ENCODE measurements at places on chromosomes 2 and 18.

- DNase-seq, result no peak
Observed at GRCh38 chr2:119688616-119689015, 9.6 kb downstream of the TMEM177 start.

DNA sequence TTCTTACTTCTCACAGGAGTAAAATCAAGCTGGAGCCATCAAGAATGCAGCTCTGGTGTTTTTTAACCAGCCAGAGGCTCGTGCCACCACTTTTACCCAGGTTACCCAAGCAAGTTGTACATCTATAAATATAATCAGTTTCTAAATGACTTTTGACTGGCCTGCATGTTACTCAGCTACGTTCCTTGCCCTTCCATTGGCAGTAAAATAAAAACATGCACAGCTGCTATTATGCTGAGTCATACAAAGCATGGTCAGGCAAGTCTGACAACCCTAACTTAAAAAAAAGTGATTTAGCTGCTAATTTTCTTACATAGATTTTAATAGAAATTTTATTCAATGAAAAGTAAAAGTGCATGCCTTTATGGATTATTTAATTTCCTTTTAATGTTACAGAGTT, 111.7 kb upstream of the CSRNP3 start:
- no peak for DNase-seq

DNA sequence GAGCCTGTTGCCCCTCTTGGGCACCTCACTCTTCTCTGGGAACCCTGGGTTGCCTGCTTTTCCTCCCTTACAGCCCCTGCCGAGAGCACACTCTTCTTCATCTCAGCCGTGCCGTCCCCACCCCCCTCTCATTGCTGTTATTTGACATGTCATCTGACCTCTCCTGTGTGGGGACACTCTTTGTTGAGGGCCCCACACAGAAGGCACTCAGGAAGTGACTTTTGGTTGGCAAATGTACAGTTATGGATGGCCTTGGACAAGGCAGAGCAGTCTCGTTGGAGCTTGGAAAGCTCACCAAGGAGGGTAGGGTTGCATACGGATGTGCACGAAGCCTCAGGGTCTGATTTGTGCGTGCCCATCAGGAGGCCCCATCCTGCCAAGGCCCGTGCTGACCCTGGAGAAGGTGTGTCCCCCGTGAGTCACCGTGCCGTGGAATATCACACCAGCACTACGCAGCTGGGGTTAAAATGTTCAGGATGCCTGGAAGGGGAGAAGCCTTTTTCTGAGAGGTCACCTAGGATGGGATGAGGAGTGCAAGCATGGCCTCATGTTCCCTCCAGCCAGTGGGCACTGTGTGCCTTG, 93.9 kb downstream of the CTIF start:
- no peak for DNase-seq

DNA sequence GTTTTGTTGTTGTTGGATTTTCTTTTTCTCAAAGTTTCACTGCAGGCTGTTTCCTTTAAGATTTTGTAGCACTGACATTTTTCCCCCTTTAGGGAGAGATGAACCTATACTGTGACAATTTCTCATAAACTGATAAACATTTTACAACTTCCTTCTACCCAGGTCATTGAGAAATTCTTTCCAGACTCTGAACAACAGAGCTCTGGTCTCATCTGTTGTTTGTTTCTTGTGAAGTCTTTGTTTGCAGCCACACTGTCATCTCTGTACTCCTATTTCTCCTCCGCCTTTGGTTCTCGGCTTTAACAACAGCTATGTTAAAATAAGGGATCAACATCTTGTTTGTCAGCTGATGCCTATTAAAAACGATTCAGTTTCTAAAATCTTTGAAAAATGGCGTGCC, 167.6 kb downstream of the VWC2L start:
- no peak for DNase-seq

GRCh38 chr2:83103613-83104012, 1355.5 kb downstream of the SUCLG1 start:
- no peak for DNase-seq

DNA sequence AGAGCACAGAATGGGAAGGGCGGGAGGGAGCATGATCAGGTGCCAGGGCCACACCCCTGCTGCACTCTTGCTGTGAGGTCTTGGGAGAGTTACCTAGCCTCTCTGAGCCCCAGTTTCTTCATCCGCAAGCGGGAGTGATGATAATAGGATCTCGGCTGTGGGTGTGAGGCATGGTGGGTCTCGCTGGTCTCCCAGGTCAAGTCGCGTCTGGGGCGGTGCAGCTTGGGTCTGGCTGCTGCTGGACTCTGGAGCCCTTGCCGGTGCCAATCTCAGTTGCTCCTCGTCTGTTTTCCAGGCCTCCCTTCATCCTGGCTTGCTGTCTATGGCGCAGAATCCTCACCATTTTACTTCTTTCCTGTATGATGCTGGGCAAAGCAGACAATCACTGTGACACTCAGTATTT, 130.3 kb upstream of the RAB12 start:
- no peak for DNase-seq

DNA sequence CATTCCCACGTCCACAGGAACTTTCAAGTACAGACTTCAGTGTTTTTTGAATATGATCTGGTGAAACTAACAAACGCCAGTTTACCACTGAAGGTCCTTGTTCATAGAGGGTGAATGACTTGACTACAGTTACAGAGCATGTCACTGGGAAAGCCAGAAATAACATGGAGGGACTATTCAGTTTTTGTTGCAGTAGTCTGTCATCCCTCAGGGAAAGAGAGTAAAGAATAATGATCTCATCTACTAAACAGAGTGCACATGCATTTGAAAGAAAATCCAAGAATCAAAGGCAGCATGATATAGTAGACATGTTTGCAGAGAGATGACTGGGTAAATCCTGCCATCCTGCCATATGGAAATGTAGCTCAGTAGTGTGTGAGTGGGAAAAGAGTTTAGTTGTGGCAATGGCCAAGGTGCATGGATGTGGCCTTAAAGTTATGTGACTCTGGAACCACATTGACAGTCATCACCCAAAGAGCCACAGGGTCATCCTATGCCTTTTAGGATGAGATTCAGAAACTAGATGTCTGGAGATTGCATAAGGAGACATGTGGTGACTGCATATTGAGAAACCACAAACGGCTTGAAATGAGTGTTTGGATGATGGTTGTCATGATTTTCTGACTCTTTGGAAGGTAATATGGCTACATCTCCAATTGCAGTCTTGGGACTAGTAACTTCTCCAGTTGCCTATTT, 125.3 kb upstream of the ZEB2 start:
- DNase-seq, result no peak

- DNase-seq, result no peak
Observed at GRCh38 chr2:216949700-216950413, 90.0 kb upstream of the TNP1 start.

DNA sequence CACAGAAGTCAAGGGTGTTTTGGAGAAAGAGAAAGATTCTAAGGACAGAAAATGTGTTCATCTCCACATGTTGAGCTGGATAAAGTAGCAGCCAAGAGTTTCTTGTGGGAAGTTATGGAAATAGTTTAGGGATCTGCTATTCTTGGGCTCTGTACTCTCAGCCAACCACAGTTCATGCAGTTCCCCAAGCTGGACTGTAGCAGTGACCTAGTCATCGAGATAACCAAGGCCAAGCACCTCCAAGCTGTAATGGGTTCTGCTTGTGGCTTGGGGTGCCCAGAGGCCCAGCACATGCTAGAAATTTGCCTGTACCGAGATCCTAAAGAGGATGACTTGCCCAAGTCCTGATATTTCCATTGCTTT, 91.9 kb upstream of the RASGRP3 start:
- no peak for DNase-seq

DNA sequence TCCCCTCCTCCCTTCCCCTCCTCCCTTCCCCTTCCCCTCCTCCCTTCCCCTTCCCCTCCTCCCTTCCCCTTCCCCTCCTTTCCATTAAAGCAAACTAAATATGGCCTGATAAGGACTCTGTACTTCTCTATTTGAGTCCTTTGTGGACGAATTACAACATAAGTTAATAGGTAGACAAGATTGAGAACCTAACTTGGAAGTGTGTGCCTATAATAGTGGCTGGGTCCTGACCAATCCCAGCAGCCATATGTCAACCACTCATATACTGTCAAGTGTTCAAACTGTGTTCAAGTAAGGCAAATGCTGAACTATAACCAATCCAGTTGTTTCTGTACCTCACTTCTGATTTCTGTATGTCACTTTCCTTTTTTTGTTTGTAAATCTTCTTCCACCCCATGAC, 97.1 kb upstream of the RBMS1 start:
- DNase-seq, result no peak

DNA sequence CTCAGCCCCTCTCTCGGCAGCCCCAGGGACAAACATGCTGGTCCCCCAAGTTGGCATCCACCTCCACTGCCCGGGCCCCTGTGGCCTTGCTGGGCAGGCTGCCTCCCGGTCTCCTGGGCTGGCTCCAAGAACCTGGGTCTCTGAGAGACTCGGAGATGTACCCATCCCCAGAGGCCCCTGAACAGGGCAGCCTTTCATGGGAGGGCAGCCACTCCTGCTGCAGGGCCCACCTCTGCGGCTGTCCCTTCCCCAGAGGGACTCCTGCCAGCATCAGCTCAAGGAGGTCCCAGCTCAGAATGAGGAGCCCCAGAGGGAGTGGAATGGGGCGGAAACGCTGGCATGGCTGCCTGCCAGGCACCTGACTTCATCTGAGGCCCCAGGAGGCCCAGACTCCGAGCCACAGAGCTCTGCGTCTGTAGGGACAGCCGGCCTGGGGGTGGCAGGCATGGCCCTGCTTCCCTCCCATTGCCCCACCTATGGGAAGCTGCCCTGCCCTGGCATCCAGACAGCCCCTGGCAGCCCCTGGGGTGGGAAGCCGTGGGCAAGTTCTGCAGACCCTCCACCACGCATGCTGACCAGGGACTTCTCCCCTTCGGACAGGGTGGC, 857 bp upstream of the CROCC2 start:
- no peak for DNase-seq

GRCh38 chr18:11889284-11889683, 18.8 kb downstream of the MPPE1 start:
- DNase-seq, result no peak

GRCh38 chr2:184119989-184120800, 478.1 kb upstream of the ZNF804A start:
- no peak for DNase-seq

DNA sequence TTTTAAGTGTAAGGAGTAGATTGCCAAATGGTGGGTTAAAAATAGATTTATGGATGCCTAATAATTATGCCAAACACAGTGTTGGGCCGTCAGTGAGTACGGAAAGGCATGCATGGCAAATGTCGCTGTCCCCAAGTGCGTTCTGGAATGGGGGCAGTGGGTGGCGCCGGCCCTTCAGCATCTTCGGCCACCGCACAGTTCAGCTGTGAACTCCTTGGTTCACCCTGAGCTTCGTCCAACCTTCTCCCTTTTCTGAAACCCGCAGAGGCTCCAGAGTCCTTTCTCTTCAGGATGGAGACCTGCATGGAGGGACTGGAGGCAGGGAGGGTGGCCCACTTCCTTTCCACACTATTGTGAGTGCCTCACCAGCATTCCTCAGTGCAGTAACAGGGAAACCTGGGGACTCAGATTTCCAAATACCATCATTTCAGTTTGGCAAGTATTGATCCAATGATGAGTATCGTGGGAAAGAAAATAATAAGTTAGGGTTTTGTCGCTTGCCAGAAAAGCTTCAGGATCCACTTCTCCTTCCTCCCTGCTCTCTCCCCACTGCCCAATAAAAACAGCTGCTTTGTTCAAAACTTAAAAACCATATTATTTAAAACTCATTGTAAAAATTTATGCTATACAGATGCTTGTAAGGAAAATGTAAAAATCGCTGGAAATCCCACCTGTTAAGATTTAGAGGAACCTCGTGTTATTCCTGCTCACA, 74.6 kb upstream of the TXNDC2 start:
- DNase-seq, result no peak

DNA sequence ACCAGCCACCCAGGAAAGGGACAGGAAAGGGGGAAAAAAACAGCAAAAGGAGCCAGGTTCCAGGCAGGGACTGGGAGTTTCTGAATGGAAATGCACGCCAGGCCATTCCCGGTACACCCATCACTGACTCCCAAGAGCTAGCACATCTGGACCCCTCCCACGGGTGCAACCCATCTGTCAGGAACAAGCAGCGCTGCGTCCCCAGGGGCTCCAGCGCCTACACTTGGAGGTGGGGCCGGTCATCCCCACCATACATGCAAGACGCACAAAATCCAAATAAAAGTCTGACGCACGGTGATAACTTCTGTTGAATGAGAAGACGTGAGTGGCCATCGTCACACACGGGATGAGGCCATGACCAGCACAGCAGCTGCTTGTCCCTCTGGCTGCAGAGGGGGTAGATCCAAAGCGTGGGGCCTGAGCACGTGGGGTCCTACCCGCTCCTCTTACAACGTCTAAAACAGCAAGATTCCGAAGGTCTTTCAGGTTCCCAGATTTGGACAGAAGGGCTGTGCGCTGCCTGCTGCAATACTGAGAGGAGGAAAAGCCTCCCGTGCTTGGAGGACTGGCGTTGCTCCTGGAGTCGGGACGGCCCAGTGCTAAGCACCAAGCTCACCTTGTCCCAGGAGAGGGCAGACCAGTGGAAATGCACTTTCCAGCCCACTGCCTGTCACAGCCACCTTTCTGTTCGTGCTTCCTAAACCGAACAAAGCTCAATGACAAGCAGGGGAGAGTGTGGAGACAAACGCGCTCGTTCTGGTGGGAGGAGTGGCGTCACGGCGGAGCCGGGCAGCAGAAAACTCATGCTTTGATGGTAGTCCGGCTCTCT, 68.9 kb downstream of the NDUFA10 start:
- no peak for DNase-seq

DNA sequence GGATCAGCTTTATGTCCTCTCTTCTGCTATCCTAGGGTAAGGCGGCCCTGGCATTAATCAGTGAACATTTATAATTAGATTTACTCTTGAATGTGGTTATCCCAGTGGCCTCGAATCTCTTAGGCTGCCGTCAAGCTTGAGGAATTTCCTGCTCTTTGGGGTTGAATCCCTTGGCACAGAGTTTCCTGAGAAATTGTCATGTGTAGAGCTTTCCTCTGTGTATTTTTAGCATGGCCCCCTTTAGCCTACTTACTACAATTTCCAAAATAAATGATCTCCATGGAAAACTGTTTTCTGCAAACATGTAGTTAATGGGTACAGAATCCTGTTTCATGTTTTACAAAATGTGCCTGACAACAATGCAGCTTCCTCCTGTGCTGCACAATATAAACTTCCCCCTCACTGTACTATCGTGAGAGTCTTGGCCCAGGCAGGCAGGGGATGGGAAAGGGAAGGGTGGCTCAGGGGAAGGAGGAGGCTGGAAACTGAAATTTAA, 18.1 kb downstream of the NCAPH start:
- no peak for DNase-seq

DNA sequence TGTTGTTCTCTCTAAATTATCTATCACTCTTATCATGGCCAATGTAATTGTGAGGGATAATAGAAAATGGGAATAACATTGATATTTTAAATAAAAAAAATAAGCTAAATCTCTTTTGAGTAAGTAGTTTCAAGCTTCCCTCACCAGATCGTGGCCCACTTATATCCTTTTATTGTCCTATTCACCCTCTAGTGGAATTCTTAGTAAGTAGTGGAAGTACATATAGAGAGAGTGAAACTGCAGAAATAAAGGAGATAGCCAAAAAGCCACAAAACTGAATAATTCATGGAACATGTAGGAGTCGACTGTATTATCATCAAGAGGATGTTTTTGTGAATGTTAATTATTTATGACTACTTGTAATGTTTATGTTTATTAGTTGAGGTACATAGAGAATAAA, 66.1 kb upstream of the DTNA start:
- DNase-seq, result no peak

GRCh38 chr18:80074697-80075096, 34.4 kb upstream of the ADNP2 start:
- DNase-seq, result no peak
